T-cell (primary cell): ENCODE measurements at places on chromosomes 3 and 15. TPM values are rescaled to one million over a fixed set of nuclear protein-coding genes. Genes with fewer than 3 reads are reported as not detected.

The GPR87 gene
- total RNA-seq, result not detected

The NANOGP8 gene
- not detected for total RNA-seq

The OSTN gene
- not detected for total RNA-seq

The SLC22A14 gene
- total RNA-seq, result not detected

DNA sequence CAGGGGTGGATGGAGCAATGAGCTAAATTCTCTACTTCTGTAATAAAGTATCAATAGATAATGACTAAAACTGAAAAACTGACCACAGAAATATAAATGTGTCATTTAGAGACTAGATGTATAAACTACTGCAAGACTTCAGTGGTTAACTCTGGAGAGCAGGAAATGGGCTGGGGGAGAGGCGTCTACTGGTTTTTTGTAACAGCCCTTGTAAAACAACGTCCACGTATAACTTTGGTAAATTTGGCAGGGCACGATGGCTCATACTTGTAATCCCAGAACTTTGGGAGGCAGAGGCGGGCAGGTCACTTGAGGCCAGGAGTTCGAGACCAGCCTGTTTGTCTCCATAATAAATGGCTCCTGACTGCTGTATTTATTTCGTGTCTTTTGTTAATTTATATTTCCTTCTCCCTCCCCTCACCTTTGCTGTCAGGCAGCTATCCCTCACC lies 12.5 kb downstream of the RAB27A start:
- H3K4me1 ChIP-seq, result peaks cover 13% of the 10 kb centered on the region
- H3K27ac ChIP-seq, result peak overlapping the region; percentile 76
- no peaks in the 10 kb centered on the region for H3K27me3 ChIP-seq
- peak; percentile 35 for DNase-seq
- no peaks in the 10 kb centered on the region for H3K36me3 ChIP-seq

DNA sequence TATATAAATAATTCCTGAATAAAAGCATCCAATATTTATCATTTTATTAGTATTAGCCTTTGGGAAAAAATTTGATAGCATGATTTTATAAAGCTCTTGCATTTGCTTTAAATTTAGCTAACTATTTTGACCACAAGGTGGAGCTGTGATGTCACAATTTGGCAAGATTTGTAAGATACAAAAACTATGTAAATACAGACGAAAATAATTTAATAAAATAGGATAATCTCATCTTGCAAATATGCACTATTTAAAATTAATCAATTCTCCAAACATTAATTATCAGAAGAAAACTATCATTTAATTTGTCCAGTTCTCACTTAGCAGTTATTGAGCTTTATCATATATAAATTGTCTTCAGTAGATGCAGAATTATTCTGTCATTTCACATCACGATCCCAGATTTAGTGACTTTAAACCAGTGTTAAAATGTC lies 95.4 kb downstream of the PLOD2 start:
- H3K4me3 ChIP-seq, result no peak overlapping the region
- no peaks in the 10 kb centered on the region for H3K4me1 ChIP-seq
- no peaks in the 10 kb centered on the region for H3K27me3 ChIP-seq
- DNase-seq, result no peak

GRCh38 chr3:191350396-191351090 lies 20.2 kb upstream of the UTS2B start:
- no peaks in the 10 kb centered on the region for H3K27me3 ChIP-seq
- DNase-seq, result no peak
- no peak overlapping the region for H3K4me3 ChIP-seq
- H3K27ac ChIP-seq, result no peak overlapping the region

DNA sequence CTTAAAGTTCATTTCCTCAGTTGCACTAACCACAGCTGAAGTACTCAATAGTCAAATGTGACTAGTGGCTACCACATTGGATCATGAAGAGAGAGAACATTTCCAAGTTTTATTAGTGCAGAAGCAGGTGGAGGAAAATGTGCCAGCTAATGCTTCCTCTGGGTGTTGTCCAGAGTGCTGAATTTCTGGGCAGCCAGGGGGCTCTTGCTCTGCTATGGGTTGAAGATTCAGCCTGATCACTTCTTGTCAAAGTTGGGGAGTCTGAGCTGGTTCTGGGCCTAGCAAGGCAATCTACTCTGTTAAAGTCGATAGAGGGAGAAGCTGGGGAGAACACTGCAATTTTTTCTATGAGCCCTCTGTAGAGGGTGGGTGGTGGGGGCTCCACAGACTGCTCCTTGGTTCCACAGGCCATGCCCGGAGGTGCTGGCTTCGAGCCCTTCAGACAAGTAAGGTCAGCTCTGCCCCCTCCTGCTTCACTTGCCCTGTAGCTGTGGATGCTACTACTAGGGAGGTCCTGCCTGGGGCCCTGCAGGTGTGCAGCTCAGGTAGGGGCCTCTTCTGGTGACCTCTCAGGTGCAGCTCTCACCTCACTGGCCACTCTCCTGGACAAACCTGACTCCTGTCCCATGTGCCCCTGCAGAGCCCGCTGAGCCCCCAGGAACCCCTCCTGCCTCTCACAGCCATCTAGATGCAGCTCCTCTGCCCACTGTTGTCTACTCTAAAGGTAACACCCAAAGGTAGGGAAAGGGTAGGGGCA lies 8.2 kb downstream of the ALG3 start:
- no peak for DNase-seq
- H3K4me1 ChIP-seq, result no peaks in the 10 kb centered on the region
- no peak overlapping the region for H3K27ac ChIP-seq

GRCh38 chr15:100767001-100767825 lies 112.4 kb upstream of the ALDH1A3 start:
- no peak for DNase-seq
- no peaks in the 10 kb centered on the region for H3K36me3 ChIP-seq
- no peaks in the 10 kb centered on the region for H3K4me1 ChIP-seq
- peaks cover 24% of the 10 kb centered on the region for H3K27me3 ChIP-seq

DNA sequence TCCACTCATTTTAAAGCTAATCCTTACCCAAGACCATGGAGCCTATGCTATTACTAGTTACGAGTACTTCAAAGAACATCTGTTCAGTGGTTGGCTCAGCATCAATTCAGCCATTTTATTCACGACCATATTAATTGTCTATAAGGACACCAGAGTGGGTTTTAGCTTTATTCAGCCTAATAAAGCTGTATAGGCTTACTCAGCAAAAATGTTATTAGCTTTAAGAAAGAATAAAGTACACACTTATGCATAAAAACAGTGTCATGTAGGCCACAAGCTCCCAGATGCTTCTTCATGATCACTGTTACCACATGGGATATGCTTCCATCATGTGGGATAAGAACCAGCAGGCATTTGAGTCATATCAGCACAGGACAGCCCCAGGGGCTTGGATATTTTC lies 87.4 kb upstream of the GPR149 start:
- no peak for DNase-seq
- H3K4me3 ChIP-seq, result no peak overlapping the region
- no peaks in the 10 kb centered on the region for H3K36me3 ChIP-seq
- no peaks in the 10 kb centered on the region for H3K4me1 ChIP-seq
